ENCODE measurements at places on chromosomes 3 and 15.

- DNase-seq, result no peak
Measured at GRCh38 chr15:101264011-101264410, 12.2 kb upstream of the CHSY1 start.

GRCh38 chr3:101128786-101129185 is 135.6 kb upstream of the ABI3BP start:
- no peak for DNase-seq

DNA sequence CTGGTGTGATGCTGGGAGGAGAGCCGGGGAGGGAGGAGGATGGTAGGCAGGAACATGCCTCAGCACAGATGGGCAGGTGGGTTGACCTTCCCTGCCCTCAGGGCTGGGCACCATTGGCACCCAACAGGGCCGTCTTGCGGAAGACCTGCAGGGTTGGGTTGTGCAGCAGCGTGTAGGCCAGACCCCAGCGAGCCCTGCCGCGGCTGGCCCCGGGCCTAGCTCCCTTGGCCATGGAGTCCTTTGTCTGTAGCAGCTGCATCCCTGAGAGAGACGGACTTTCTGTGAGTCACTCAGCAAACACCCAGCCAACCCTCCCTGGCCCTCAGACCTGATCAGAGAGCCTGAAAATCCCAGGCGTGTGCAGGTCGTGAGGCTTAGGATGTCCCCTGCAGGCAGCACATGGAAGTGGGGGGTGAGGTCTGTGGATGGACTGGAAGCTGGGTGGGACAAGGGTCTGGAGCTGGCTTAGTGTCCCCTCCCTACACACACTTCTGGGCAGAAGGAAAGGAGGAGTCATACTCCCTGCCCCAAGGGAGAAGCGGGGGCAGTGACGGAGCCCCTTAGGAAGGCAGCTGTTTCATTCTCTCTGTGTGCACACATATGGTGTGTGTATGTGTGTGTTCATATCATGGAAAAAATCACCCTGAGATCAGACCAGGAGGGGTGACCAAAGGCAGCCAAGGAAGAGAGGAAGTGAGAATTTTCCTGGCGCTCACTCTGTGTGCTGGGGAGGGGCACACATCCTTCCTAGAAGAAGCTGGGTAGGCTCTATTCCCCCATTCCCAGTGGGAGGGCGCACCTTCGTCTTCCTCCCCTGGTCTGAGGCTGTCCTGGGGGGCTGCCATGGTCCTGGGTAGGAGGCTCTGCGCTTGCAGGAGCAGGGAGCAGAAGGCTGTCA is 6.7 kb downstream of the ISLR start:
- no peak for DNase-seq

GRCh38 chr15:100100926-100101325 is 240.8 kb downstream of the ADAMTS17 start:
- DNase-seq, result no peak

GRCh38 chr15:60352525-60352924 is 45.3 kb downstream of the ANXA2 start:
- no peak for DNase-seq

DNA sequence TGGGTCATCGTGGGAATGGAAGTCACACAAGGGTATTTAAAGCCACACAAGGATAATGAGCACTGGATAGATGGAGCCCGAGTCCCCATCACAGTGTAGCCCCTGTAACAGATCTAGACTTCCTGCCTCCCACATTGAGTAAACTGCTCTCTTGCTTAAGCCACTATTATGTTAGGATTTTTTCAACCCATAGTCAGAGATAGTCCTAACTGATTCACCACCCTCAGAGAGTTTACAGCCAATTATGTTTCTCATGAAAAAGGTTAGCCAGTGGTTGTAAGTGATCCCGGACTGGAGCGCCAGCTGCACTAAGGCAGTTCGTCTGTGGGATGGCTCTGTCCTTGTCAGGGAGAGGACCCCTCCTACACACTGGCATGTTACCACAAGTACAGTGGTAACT is 77.0 kb downstream of the KLF13 start:
- DNase-seq, result no peak
